Left renal cortex interstitium (tissue), 4 donors: ENCODE measurements at places on chromosomes 5 and 9. TPM values are rescaled to one million over a fixed set of nuclear protein-coding genes. Genes with fewer than 3 reads are reported as not detected.

GRCh38 chr5:1214163-1214935 lies 10.8 kb upstream of the SLC6A18 start:
- no peak for DNase-seq

- DNase-seq, result no peak
Observed at GRCh38 chr5:14420101-14420811, 161.3 kb upstream of the OTULINL start.

GRCh38 chr9:24041160-24041690 lies 215.2 kb upstream of the ELAVL2 start:
- DNase-seq, result no peak

DNA sequence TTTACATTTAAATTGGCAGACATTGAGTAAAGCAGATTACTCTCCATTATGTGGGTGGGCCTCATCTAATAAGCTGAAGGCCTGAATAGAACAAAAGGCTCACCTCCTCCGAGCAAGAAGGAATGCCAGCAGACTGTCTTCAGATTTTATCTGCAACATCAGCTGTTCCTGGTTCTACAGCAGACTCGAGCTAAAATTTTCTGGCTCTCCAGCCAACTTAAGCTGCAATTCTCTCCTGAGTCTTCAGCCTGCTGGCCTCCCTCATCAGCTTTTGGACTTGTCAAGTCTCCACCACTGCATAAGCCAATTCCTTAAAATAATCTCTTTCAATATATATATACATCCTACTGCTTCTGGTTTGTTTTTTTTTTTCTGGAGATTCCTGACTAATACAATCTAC lies 12.5 kb downstream of the TRPM3 start:
- DNase-seq, result no peak

GRCh38 chr5:150609843-150610584 lies 30.4 kb upstream of the SYNPO start:
- no peak for DNase-seq

GRCh38 chr5:27818888-27819287 lies 780.5 kb upstream of the CDH9 start:
- no peak for DNase-seq

GRCh38 chr9:113131689-113132151 lies 19.1 kb upstream of the SLC31A2 start:
- DNase-seq, result peak; percentile 61

- DNase-seq, result no peak
Observed at GRCh38 chr5:1512541-1513291, 11.0 kb downstream of the LPCAT1 start.

- no peak for DNase-seq
Observed at GRCh38 chr9:31336386-31336785, 1048.1 kb upstream of the ACO1 start.

DNA sequence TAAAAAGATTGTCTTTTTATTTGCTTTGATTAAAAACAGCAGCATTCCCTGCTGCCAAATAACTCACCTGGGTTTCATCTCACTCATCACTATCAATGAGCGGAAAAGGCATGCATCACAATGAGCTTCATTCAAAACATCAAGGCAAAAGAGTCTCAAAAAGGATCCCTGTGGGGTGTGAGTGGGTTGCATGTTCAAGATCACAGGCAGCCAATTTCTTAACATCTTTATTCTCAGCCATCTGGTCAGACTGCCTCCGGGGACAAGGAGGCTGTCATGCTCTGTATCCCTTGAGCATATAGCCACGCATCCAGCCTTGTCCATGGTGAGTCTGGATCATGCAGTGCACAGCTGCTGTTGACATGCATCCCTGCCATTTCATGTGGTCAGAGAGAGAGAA lies 117.1 kb downstream of the ICE1 start:
- DNase-seq, result no peak

- DNase-seq, result no peak
Observed at GRCh38 chr5:138258704-138259292, 15.6 kb downstream of the GFRA3 start.

- DNase-seq, result no peak
Observed at GRCh38 chr9:38202336-38202938, 133.4 kb upstream of the SHB start.

- DNase-seq, result no peak
Observed at GRCh38 chr5:100634937-100635534, 99.9 kb downstream of the FAM174A start.

GRCh38 chr9:2082772-2083171 lies 67.6 kb downstream of the SMARCA2 start:
- DNase-seq, result no peak

GRCh38 chr9:87682085-87682484 lies 43.8 kb upstream of the CTSL start:
- no peak for DNase-seq

DNA sequence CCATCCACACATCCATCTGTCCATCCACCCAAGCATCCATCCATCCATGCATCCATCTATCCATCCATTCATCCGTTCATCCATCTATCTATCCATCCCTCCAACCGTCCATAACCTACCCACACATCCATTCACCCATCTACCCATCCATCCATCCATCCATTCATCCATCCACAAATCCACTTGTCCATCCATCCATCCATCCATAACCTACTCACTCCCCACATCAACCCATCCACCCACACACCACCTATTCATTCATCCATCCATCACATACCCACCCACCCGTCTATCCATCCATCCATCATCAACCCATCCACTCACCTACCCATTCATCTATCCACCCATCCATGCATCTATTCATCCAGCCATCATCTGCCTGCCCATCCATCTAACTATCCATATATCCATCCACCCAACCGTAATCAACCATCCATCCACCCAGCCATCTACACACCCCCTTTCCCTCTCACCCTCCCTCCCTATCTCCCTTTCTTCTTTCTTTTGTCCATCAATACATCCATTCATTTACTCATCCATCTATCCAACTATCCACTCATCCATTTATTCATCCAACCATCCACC lies 43.6 kb upstream of the CLPTM1L start:
- DNase-seq, result no peak

DNA sequence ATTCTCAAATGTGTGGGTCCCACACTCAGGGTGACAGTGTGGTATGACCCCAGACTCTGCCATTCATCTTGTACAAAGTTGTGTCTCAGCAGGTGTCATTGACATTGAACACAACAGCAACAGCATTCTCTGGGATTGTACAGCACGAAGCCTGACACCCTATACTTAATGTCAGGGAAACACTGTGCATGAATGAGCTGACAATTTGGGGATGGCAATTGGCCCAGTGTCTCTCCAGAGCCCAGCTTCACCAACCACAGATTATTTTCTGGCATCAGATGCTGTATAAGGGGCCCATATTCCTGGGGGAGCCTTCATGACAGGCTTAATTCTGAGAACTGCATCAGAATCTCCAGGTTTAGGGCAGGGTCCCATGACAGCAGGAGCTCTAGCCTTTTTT lies 143.2 kb downstream of the GCNT1 start:
- no peak for DNase-seq

DNA sequence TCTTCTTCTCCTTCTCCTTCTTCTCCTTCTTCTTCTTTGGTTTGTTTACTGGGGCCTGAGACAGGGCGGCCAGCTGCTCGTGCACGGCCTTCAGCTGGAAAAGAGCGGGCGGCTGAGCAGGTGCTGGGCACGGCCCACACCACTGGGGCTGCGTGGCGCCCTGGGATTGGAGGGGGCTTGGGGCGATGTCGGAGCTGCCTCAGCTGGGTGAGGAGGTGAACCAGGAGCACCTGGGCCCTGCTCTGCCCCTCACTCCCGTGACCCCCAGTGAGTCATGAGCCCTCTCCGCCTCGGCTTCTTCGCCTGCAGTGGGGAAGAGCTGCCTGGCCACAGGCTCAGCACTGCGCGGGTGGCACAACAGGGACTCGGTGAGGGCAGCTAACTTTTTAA lies 14.9 kb downstream of the BRD3OS start:
- DNase-seq, result no peak

DNA sequence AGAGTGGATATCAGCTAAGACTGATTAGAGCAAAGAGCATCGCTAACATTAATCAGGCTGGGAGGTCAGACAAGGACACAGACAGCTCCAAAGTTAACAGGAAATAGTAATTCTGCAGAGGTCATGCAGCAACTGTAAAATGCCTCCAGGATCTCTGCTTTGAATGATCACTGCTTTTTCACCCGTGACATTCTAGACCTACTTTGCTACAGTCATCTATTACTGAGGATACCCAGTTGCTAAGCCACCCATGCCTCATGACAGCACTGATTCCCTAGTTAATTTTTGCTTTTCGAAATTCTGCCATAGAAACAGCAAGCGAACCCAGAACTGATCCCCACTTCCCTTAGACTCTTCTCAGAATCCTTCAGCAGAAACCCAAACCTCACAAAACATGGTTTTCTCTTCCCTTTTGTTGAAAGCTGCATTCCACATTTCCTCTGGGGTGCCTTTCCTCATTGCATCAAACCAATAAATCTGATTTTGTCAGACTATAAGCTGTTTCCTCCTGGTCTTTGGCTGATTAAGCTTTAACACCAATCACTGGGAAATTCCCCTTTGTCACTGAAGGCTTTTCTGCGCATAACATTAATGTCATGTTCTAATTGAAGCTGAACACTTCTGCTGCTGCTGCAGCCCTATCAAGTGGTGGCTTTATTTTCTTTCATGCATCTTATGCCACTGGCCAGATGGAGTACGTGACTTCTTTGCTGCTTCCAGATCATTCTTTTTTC lies 201.1 kb upstream of the CHD1 start:
- no peak for DNase-seq

DNA sequence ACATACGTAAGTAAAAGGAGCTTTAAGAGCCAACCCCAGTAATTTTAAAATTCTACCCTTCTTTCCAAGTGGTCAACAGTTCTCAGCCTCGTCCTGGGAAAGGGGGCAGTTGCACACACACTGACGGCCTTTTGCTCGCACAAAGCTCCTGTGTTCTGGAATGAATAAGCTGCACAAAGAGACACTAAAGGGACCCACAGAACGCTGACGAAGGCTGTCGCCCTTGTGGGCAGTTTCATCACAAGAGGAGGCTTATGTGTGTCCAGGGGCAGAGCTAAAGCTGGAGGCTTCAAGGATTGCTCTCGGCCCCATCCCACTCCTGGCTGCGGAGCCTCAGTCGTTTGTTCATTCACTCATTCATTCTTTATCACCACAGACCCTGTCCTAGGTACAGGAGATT lies 67.0 kb upstream of the NEK6 start:
- DNase-seq, result no peak

GRCh38 chr5:76419597-76420298 lies 16.7 kb downstream of the IQGAP2 start:
- no peak for DNase-seq

DNA sequence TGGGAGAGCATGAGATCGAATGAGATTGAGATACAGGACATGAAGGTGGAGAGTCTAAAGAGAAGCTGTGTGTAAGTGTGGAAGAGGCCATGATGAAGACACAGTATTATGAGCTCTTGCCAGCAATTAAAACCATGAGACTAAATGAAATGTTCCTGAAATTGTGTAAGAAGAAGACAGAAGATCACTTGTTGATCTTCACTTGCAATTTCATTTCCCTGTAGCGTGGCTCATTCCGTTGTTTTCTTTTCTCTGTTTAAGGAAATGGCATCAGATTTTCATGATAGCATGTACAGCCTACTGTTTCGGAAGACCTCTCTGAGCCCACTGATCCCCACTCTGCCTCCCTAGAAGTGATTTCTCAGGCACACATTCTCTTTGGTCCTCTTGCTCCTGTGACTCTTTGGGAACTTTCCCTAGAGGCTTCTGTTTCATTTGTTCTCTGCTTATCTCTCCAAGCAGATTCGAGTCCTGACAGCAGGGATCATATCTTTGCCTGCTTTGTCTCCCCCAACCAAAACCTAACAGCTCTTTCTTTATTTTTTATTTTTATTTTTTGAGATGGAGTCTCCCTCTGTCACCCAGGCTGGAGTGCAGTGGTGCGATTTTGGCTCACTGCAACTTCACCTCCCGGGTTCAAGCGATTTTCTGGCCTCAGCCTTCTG lies 16.8 kb downstream of the PIP5K1B start:
- no peak for DNase-seq

DNA sequence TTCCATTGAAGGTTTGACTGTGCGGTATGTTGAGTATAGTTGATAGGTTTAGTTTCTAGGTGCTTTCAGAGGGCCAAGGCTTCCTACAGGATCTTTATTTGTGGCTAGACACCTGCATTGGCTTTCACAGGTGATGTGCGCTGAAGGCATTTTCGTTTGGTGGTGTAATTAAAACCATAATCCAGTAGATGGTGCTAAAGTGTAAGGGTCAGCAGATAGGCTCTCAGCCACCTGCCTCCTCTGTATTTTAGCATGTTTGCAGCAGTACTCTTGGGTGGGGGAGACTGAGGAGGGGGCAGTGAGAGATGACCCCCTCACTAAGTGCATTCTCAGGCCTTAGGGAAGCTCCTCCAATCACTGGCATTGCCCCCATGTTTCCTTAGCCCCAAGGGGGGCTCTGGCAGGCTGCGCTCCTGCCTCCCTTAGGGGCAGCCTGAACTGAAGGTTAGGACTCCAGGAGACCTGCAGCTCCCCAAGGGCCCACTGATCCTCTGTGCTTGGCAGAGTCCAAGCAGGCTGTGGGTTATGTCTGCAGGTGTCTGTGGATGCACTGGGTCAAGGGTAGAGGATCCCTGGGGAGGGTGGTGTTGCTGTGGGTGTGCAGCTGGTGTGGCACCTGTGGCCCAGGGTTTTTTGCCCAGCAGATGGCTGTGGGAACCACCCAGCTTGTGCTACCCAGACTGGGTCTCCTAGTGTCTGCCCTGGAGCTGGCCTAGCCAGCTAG lies 23.4 kb downstream of the CDK20 start:
- DNase-seq, result no peak

DNA sequence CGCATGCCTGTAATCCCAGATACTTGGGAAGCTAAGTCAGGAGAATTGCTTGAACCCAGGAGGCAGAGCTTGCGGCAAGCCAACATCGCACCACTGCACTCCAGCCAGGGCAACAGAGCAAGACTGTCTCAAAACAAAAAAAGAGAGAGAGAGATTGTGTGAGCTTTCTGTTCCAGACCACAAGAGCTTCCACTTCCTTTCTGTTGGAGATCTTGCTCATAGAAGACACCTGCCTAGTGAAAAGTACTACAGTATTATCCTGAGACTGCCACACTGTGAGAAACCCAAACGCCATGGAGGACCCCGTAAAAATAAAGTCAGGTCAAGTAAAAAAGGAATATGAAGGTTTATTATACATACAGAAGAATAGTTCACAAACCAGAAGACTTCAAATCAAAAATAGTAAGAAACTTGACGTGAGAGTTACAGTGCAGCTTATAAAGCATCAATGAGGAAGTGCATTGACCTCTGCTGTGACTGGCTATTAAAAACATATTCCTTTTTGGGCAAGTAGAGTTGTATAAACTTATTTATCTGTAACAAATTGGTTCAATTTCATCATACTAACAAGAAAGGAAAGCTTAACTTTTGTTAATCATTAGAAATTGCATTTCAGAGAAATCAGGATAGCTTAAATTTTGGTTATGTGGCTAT lies 4.3 kb upstream of the EMB start:
- DNase-seq, result no peak

The ISOC1 gene
- 41.9 TPM for polyA plus RNA-seq

The CTNND2 gene
- 2.7 TPM for polyA plus RNA-seq

The RASEF gene
- 7.5 TPM for polyA plus RNA-seq

The PRRX2 gene
- 1.2 TPM for polyA plus RNA-seq

The RNF180 gene
- polyA plus RNA-seq, result 9.4 TPM

The NUDCD2 gene
- polyA plus RNA-seq, result 56.1 TPM

The GABRA1 gene
- polyA plus RNA-seq, result not detected

The VCP gene
- polyA plus RNA-seq, result 267 TPM

The CNTFR gene
- polyA plus RNA-seq, result 33.1 TPM

The HRH2 gene
- 2.5 TPM for polyA plus RNA-seq

The SARDH gene
- polyA plus RNA-seq, result 15.3 TPM

The CERT1 gene
- polyA plus RNA-seq, result 65.5 TPM

The SPEF2 gene
- 33.9 TPM for polyA plus RNA-seq

The CDH18 gene
- 1.2 TPM for polyA plus RNA-seq

The FBP2 gene
- polyA plus RNA-seq, result not detected
